ENCODE measurements at places on chromosomes 2 and 18.
A peak's percentile ranks its signal among the peaks of the same experiment; 100 is the strongest.

DNA sequence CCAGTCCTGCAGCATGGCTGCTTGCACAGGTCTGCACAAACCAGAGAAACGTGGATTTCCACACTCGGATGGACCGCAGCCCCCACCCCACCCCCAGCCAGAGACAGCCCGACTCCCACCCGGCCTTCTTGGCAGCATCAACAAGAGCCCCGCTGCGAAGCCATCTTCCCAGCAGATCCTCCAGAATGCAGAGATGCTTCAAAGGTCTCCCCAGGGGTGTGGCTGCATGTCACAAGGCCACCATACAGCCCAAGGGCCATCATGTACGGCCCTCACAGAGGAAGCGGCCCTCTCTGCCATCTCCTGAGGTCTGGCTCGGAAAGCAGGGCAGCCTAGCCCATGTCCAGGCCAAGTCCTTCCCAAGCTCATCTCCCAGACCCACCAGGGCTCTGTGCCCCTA lies 11.5 kb downstream of the DNMT3A start:
- DNase-seq, result no peak

DNA sequence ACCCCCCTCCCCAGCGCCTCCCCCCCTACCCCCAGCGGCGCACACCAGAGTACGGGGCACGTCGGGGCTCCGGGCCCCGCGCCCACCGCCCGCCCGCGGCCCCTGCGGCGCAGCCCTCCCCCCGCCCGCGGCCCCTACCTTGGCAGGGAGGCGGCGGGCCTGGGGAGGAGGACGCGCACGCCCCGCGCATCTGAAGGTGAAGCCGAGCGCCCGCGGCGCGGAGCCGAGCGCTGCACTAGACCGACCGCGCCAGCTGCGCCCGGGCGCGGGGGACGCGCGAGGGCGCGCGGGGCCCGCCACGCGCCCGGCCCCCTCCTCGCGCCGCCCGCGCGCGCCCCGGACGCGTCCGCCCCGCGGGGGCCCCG lies at the start of gene ZNF516:
TSS of gene ZNF516 (minus strand) at position 237 of the 365 bp plus-strand sequence. CDS start 52,188 bp downstream, outside the sequence.
- DNase-seq, result no peak

DNA sequence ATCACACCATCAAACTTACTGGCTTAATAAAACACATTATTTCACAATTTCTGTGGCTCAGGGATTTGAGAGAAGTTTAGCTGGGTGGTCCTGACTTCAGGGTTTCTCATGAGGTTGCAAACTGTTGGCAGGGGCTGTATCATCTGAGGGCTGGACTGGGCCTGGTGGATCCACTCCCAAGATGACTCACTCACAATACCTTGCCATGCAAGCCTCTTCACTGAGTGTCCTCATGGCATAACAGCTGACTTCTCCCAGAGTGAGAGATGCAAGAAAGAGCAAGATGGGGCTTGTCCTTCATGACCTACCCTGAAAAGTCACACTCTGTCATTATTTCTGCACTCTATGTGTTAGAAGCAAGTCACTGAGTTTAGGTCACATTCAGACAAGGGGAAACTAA lies 73.8 kb downstream of the AQP4 start:
- DNase-seq, result no peak

DNA sequence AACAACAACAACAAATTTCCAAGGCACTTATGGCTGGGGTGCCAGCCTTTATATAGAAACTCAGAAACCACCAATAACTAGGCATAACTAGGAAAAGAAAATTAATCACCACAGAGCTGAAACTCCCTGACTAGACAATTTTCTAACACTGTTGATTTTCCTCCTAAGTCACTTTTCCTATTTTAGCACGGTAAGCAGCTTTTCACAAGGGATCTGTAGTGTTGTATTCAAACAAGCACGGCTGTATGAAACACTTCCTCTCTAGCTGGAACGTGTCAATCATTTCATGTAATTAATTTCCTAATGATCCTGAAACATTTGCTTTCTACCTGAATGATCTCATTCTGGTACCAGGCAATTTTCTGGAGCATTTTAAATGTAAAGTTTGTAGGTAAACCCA lies 645.0 kb downstream of the IRS1 start:
- DNase-seq, result no peak

GRCh38 chr18:27007880-27008279 lies 142.4 kb upstream of the AQP4 start:
- no peak for DNase-seq

DNA sequence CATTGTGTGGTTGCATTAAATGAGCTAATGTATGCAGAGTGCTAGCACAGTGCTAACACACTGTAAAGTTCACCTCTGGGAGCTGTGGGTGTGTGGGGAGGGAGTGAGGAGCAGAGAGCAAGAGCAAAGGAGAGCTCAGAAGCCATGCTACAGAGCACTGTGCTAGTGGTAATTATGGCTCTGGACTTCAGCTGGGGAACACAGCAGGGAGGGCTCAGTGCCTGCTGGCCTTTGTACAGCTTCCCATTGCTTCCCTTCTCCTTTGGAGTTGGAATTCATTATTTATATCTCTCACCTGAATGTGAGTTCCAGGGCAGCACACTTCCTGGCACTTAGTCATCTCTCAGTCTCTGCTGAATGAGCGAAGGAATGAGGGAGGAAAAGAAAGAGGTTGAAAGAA lies 2.5 kb upstream of the PLA2R1 start:
- no peak for DNase-seq

DNA sequence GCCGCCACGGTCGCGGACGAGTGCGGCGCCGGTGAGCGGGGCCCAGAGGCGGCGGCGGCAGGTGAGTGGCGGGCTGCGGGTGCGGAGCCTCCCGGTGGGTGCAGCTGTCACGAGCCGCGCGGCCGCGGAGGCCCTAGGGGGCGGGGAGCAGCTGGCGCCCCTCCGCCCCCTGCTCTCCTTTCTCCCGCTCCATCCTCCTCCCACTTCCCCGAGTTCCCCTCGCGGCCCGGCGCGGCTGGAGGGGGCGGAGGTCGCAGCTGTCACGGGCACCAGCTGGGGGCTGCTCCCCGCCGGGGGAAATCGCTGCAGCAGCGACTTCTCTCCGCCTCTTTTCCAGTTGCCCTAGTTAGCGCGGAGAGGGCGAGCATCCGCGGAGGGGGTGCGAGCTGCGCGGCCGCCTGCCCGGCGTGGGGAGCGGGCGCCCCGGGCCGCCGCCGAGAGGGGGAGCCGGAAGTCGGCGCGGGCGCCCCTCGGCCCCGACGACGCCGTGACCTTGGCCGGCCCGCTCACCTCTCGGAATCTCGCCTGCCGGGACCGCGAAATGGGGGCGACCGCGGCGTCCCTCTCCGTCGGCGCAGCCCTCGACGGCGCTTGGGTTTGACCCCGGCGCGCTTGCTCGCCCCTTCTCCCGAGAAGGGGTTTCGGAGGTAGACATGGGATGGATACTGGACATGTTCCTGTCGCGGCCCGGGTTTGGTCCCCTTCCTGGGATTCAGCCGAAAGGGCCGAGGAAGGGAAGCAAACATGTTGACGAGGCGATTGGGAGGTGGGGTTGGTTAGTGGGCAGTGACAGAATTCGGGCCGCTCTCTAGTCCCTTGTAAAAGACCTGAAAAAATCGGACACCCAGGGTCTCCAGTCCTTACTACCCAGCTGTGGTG lies 727 bp downstream of the NCOA1 start:
- peak; percentile 84 for DNase-seq

DNA sequence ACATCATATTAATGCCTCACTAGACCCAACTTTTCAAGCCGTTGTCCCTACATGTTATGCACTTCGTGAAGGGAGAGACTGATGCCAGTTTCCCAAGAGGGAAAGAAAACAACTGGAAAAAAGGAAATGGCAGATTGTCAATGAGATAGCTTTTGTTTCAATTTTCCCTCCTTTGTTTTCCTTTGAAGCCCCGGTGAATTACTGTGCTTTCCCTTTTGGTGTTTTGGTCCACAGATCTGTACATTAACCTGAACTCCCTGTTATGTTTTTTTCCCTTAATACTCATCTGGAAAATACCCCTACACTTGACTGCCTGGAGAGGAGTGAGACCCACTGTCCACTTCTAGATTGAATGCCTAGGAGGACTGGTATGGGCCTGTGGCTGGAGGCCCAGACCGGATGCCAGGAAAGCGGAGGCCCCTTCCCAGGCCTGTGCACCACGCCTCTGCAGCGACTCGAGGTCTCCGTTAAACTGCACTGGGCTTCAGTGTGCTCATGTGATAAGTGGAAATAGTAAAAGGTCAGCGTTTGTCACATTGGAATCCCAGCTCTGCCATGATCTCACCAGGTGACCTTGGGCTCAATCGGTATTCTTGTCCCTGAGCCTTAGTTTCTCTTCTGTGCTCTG lies 106.4 kb downstream of the GATA6 start:
- DNase-seq, result no peak

DNA sequence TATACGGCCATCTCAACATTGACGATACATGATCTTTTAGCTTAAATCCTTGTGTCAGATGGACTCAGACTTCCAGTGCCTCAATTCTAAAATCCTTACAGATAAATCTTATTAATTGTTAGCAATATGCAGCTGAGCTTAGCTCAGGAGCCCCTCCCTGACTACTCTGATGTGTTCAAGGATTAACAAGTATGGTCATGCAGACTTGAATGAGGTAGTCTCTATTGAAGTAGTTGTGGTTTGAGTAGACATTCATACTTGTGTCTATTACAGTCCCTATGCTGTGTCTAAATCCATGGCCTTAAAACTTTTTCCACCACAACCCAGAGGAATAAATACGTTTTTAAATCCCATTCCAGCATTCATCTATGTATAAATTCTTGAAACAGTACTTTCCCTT lies 119.5 kb downstream of the NUP35 start:
- DNase-seq, result no peak

DNA sequence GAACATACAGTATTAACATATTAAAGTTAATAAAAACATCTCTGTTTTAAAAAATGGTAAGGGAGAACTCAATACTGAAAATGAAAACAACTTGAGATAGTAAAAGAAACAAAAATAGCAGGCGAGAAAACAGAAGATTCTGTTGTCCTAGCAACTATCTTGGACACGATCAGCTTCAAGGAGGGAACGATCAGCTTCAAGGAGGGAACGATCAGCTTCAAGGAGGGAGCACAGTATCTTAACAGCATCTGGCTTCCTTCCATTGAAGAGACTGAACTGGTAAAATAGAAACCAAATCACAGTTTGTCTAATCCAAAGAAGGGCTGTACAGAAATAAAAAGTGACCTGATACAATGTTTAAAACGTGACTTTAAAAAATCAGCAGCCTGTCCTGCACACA lies 51.8 kb downstream of the NDUFA10 start:
- no peak for DNase-seq

- DNase-seq, result no peak
These were observed 114.5 kb downstream of the PIEZO2 start for GRCh38 chr18:11034884-11035283.

GRCh38 chr18:35756506-35757117 lies 175.1 kb downstream of the GALNT1 start:
- peak; percentile 72 for DNase-seq

GRCh38 chr2:120863146-120863545 lies 127.5 kb downstream of the GLI2 start:
- no peak for DNase-seq

DNA sequence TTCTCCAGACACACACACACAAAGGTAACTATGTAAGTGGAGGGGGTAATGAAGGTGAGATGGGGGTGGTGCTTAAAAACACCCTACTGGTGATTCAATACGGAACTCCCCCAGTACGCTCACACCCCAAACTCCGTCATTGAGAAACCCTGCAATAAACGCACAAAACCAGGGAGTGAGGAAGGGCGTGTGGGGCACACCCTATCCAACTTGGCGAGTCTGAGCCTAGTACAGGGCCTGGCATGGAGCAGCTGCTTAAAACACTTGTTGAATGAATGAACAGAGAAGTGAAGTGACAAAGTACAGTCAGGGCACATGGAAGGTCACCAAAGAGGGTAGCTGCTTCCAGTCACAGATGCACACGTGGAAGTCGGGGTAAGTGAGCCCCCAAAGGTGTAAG lies 146.8 kb upstream of the SMAD2 start:
- DNase-seq, result no peak

GRCh38 chr2:26202981-26203490 lies 30.1 kb downstream of the GAREM2 start:
- DNase-seq, result no peak

GRCh38 chr2:230602562-230603230 lies 109.9 kb upstream of the CAB39 start:
- DNase-seq, result peak; percentile 81

GRCh38 chr2:239260546-239261327 lies 140.1 kb downstream of the HDAC4 start:
- no peak for DNase-seq

- DNase-seq, result no peak
These were observed 782.7 kb upstream of the SOX11 start for GRCh38 chr2:4909346-4910009.

DNA sequence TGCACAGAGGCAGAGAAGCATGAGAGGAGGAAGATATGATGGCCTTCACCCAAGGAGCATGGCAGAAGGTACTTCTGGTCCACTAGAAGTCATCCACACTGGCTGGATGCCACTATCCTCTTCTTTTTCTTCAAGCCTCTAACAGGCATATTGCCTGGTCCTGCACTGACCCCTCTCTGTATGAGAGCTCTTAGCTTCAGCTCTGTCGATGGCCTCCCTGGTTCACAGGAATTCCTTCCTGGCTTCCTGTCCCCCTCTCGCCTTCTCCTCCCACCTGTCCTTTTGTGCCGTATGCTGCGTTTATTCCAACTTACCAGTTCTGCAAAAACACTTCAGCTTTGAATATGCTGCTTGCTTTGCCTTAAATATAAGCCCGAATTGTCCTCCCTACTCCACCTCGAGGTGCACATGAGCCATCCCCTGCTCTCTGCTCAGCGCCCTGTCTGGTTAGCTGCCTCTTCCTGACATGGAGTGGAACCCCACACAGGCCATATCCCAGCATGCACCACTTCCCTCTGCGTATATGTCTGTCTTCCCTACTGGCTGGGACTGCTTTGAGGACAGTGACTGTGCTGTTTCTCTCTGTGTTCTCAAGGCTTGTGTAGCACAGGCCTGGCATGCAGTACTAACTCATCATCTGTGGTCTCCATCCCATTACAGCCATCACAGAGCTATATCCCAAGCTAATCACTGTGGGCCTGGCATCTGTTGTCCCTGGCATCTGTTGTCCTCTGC lies 474.9 kb downstream of the EIPR1 start:
- DNase-seq, result no peak

- DNase-seq, result no peak
These were observed 21.5 kb upstream of the BIN1 start for GRCh38 chr2:127128445-127128904.

DNA sequence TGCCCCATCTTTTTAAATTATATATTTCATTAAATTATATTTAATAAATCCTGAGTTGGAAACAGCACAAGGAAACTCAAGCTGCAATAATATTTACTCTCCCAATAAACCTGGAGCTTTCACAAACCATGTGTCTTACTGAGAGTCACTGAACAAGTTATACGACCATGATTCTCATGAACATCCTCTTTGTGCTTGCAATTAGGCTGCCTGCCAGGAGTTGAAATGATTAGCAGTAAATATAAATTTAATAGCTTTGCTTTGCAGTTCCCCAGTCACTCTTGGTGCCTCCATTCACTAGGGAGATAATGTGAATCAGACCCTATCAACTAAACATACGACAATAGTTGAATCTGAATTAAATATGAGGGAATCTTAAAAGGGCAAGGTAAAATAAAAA lies 905.1 kb downstream of the NRXN1 start:
- DNase-seq, result no peak

- no peak for DNase-seq
These were observed 11.9 kb upstream of the KIDINS220 start for GRCh38 chr2:8849327-8849726.
